ENCODE measurements at places on chromosomes 6 and 20.

DNA sequence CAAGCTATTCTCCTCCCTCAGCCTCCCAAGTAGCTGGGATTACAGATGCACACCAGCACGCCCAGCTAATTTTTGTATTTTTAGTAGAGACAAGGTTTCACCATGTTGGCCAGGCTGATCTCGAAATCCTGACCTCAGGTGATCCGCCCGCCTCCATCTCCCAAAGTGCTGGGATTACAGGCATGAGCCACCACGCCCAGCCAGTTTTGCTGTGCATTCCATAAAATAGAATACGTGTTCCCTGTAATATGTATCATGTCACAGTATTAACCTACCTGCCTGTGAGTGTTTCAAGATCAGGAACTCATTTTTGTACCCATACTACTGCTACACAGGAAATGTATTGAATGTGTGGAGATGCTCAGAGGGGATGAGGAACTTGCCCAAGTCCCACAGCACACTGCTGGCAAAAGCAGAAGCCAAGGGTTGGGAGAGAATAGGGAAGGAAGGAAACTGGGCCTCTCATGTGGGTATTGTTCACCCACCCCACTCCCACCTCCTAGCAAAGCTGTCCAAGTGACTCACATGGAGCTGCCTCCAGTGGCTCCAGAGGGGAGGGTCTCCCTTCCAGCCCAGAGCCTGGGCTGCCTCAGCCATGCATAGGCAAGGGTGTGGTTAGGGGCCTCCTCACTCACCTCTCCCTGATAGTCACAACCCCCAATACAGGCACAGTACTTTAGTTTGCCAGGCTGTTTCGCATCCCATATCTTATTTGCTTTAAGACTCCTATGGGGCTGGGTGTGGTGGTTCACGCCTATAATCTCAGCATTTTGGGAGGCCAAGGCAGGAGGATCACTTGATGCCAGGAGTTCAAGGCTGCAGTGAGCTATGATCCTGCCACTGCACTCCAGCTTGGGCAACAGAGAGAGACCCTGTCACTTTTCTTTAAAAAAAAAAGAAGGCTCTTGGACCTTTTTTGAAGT lies 9.4 kb downstream of the HM13 start:
- no peak for DNase-seq

GRCh38 chr6:72461144-72461543 lies 160.7 kb upstream of the KCNQ5 start:
- no peak for DNase-seq

DNA sequence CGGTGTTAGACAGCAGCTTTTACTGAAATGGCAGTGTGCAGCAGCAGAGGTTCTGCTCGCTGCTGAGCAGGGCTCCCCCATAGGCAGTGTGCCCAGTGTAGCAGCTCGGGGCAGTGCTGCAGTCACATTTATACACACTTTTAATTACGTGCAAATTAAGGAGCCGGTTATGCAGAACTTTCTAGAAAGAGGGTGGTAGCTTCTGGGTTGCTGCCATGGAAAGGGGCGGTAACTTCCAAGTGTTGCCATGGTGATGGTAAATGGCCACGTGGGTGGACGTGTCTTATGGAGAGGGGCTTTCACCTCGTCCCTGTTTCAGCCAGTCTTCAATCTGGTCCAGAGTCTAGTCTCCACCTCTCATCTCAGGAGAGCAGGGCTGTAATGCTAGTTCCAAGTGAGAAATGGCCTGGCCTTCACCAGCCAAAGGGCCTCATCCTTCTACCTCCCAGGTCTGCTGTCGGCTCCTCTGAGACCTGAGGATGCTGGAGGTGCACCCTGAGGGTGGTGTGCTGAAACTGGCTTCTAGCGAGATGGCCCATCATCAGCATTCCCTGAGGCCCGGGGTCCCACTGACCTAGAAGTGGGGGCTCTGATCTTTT lies 180.5 kb upstream of the PMEPA1 start:
- DNase-seq, result no peak

DNA sequence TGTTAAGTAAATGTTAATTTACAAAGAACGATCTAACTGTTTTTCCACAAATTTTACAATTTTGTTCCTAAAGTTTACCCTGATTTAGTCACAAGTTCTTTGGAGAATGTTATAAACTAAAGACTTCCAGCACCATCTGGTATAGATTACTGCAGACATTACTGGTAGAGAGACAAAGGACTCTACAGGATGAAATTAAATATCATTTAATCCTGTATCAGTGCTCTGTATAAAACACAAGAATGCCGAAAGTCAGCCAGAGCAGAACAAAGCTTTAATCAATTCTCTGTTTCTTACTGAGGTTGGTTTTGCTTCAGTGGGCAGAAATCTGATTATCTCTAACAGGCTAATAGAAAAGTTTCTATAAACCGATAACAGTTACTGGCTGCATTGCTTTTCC lies 763.6 kb downstream of the TENT5A start:
- no peak for DNase-seq

DNA sequence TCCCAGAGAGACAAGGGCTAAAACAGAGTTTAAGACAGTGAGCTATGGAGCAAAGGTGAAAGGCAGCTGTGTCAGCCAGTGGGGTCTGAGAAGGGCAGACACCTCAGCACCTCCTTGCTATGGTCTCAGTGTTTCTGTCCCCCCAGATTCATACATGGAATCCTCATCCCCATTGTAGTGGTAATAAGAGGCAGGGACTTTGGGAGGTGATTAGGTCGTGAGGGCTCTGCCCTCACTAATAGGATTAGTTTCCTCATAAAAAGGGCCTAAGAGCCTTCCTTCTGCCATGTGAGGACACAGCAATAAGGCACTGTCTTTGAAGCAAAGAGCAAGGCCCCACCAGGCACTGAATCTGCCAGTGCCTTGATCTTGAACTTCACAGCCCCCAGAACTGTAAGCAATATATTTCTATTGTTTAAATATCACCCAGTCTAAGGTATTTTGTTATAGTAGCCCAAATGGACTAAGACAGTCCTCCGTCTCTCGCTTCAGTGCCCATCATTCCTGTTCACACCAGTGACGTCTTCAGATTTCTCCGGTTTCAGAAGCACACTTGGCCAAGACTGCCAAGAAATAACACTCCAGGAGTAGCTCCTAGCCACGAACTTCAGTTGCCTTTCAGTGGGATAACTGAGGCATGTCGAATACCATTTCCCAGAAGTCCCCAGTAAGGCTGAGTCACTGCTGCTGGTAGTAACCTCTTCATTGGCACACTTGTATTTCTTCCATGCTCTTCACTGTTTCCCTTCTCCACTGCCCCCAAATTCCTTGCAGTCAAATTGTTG lies 32.8 kb downstream of the SLC13A3 start:
- no peak for DNase-seq

- no peak for DNase-seq
Measured at GRCh38 chr6:149237464-149237863, 80.0 kb upstream of the TAB2 start.

DNA sequence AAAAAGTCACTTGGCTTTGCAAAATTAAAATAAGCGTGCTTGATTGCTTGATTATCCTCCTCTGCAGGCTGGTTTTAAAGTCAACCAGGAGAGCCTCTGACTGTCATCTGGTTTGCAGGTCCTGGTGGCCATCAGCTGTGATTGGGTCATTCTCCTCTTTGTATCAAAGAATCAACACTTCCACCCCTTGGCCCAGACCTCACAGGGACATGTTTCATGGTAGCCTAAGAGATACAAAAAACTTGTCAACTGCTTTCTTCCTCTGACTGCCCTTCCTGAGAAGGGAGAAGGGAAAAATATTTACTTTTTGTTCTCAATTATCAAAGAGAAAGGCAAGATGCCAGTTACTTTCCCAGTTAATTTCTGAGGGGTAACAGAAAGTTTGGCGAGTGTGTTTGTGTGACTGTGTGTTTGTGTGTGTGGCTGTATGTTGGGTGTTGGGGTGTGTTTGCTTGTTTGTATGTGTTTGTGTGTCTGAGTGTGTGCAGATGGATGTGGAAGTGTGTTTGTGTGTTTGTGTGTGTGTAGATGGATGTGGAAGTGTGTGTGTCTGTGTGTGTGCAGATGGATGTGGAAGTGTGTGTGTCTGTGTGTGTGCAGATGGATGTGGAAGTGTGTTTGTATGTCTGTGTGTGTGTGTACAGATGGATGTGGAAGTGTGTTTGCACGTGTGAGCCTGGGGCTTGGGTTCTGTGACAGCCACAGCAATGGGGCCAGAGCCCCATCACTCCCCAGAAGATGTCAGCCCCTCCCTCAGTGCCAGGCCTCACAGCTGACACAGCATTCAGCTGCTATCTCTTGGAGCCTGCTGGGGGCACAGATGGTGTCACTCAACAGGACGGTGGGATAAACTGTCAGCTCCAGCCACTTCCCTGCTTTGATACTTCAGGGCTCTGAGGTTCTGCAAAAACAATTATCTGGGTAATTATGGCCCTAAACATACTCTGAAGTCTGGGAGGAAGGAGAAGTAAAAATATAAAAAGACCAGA lies 98.6 kb upstream of the RNF24 start:
- no peak for DNase-seq

DNA sequence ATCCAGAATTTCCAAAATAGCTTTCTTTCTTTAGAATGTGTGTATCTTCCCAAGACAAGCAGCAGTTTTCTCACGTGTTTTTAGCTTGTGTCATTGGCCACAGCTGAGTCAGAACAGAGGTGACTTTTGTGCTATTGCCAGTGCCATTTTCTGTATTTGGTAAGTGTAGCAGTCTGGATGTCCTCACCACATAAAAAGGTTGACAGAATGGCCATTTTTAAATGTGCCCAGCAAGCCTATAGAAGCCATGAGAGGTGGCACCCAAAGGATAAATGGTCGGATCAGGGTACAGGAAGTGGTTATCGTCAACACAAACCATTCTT lies 269.5 kb upstream of the HSF2 start:
- DNase-seq, result no peak

DNA sequence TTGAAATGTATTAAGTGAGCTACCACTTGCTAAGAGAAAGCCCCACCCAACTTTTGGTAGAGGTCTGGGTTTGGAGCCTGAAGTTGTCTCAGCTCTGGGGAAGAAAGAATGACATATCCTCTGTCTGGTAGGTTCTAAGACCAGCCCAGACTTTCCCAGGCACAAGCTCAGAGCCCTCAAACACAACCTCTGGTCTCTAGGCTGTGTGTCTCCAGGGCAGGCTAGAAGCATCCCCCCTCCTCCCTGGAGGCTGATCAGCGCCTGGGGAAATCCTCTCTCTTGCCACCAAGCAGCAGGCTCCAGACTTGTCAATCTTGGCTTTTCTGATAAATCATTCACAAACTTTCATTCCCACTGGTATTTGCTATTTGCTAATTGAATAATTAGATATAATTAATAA lies 226.5 kb upstream of the CST7 start:
- DNase-seq, result no peak

GRCh38 chr6:47483853-47484546 lies 6.4 kb downstream of the CD2AP start:
- DNase-seq, result no peak

DNA sequence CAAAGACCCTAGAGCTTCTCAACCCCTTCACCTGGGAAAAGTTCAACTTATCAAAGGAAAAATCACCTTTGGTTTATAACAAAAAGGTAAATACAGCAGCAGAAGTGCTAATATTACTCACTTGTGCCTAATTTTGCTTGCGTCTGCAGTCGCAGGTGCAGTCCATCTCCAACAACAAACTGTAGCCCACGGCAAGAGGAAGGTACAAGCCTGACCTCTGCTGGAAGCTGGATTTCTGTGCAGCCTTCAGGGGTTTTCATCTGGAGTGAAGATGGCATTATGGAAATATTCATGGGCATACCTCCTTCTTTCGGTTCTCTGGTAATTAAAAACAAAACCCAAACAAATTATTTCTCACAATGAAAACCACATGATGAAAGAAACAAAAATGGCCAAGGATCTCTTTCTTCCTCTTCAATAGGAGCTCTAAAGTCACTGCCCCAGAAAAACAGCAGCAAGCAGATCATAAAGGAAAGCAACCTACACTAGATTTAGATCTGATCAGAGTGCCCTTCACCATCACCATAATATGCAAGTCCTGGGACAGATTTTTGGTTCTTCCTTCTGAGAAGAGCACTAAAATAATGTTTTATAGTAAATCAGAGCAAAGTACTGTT lies 7.8 kb downstream of the UBE3D start:
- DNase-seq, result no peak

DNA sequence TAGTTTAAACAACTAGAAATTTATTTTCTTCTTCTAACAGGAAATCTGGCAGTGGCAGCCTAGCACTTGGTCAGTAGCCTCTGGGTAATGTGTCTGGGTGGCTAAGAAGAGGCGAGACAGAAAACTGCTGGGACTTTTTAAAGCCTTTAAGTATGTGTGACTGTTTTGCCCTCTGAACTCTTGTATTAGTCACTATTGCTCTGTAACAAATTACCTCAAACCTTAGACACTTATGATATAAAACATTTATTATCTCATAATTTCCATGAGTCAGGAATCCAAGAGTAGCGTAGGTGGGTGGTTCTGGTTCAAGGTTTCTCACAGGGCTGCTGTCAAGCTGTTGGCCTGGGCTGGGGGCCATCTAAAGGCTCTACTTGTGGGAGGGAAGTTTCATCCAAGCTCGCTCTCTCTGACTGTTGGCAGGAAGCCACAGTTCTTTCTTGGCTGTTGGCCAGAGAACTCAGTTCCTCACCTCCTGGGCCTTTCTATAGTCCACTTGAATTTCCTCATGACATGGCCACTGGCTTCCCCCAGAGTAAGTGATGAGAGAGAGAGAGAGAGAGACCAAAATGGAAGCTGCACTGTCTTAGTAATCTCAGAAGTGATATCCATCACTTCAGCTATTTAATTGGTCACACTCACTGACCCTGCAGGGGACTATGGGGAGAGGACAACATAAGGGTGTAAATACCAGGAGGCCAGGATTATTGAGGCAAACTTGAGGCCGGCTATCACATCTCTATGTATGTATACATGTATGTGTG lies 17.4 kb upstream of the TBC1D22B start:
- DNase-seq, result peak; percentile 87

DNA sequence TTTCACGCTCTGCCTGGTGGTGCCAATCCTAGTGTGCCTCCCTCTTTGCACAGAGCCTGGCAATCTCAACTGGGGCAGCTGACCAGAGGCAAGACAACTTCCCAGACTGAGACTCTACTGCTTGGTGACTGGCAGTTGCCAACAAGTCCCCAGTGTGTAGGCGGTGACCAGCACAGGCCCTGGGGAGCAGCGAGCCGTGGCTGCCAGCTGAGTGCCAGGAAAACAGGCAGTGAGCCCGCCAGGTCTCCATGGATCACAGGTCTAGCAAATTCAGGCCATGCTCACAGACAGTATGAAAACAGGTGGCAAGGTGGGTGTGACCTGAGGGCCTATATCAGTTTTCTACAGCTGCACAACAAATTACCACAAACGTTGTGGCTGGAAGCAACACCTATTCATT lies 289.9 kb downstream of the KIF16B start:
- DNase-seq, result no peak

- no peak for DNase-seq
Measured at GRCh38 chr6:14035071-14035847, 82.3 kb upstream of the CD83 start.

GRCh38 chr6:21383450-21384085 lies 210.0 kb upstream of the SOX4 start:
- DNase-seq, result no peak

- no peak for DNase-seq
Measured at GRCh38 chr6:106692819-106693208, 63.4 kb downstream of the QRSL1 start.

DNA sequence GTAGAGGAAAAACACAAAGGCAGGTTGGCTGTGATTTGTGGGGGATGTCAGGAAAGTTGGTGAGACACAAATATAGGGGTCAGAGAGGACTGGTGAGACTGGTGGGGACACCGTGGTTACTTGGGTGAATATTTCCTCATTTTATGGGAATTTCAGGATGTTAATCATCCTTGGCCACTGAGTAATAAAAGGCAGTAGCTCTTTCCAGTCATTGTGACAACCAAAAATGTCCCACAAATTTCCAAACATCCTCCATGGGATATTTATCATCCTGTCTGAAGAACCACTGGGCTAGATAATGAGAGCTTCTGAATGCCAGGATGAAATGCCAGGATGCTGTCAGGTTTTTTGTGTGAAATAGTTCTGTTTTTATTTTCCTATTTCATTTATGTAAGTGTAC lies 374.1 kb downstream of the CD109 start:
- no peak for DNase-seq
